ENCODE measurements at places on chromosomes 5 and 9. TPM values are rescaled to one million over a fixed set of nuclear protein-coding genes. Genes with fewer than 3 reads are reported as not detected.
A peak's percentile ranks its signal among the peaks of the same experiment; 100 is the strongest.

- no peak overlapping the region for H3K27ac ChIP-seq
- H3K27me3 ChIP-seq, result no peaks in the 10 kb centered on the region
- H3K4me3 ChIP-seq, result no peak overlapping the region
- H3K4me1 ChIP-seq, result no peaks in the 10 kb centered on the region
- no peak for DNase-seq
Observed at GRCh38 chr9:7079051-7079450, 321.3 kb downstream of the KDM4C start.

DNA sequence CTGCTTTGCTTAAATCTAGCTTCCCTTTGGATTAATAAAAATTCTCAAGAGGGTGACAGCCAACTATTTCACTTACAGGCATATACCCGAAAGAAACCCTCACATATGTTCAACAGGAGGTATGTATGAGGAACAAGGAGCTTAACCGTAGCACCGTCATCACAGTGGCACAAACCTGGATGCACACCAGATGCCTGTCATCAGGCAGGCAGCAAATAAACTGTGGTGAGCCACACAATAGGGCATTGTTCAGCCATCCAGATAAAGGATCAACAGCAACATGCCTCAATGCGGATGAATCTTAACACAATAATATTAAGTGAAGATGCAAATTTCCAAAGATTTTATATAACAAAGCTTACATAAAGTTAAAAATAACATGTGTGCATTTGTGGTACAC lies 5.5 kb upstream of the TNFSF15 start:
- H3K4me3 ChIP-seq, result no peak overlapping the region
- no peaks in the 10 kb centered on the region for H3K27me3 ChIP-seq
- no peak for DNase-seq
- H3K4me1 ChIP-seq, result peaks cover 10% of the 10 kb centered on the region
- no peak overlapping the region for H3K27ac ChIP-seq

- H3K36me3 ChIP-seq, result no peaks in the 10 kb centered on the region
- H3K27ac ChIP-seq, result no peak overlapping the region
- DNase-seq, result no peak
Observed at GRCh38 chr9:118094387-118094786, 390.2 kb downstream of the TLR4 start.

DNA sequence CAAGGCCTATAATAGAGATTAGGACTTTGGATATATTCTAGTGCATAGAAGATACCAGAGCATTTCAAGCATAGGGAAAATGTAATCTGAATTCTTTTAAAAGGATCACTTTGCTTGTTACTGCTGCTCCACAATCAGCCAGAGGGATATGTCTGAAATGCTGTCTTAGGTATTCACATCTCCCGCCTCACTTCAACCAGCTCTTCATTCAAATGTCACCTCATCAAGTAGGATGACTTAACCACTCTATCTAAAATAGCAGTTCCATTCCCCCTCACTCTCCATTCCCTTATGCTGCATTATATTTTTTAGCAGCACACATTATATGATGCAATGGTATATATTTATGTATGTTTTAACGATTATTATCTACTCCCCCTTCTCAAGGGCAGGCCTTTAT lies 500.3 kb upstream of the GRIA1 start:
- H3K4me3 ChIP-seq, result no peak overlapping the region
- H3K27me3 ChIP-seq, result no peaks in the 10 kb centered on the region
- H3K36me3 ChIP-seq, result no peaks in the 10 kb centered on the region
- no peak for DNase-seq

DNA sequence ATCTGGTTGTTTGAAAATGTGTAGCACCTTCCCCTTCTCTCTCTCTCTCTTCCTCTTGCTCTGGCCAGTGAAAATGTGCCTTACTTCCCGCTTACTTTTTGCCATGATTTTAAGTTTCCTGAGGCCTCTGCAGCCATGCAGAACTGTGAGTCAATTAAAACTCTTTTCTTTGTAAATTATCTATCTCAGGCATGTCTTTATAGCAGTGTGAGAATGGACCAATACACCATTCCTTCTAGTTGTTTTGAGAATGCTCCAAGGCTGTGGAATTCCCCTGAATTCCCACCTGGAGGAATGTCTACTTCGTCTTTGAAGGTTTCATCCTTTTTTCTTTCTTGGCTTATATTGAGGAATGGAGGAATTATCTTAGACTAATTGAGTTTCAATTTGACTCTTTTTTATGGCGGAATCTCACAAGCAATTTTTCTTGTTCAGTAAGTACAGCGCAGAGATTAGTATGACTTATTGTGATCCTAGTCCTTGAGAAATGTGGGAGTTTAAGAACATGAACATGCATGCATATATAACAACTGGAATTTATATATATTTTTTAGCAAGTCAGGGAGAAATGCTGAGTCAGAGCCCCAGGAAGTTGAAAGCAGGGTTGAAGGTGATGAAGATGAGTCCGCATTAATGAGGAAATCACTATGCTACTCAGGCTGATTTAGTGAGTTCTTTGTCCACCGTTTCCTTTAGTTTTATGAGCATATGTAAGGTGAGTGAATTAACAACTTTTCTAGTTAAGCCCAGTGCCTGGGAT lies 488.1 kb upstream of the ADAMTS16 start:
- no peaks in the 10 kb centered on the region for H3K4me1 ChIP-seq
- H3K4me3 ChIP-seq, result no peak overlapping the region
- no peak for DNase-seq

DNA sequence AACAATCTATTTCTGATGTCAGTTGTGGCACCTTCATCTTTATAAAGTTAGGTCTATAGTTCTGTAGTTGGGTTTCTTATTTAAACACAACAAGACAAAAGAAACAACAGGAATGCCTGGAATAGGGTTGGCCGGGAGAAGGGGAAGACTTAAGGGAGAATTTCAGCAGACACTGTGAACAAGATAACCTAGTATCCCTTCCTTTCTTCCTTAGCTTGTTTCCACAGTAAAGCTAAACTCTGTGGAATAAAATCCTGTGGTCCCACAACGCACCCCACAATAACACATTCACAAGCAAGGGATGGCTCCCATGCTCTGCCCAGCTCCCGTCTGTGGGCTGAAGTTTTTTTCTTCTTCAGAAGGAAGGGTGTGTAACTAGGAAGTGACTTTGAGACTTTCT lies 124.9 kb upstream of the SMARCA2 start:
- H3K4me3 ChIP-seq, result no peak overlapping the region
- H3K36me3 ChIP-seq, result no peaks in the 10 kb centered on the region
- no peak overlapping the region for H3K27ac ChIP-seq
- no peaks in the 10 kb centered on the region for H3K27me3 ChIP-seq

- H3K4me1 ChIP-seq, result peaks cover 5% of the 10 kb centered on the region
- H3K27me3 ChIP-seq, result no peaks in the 10 kb centered on the region
- H3K27ac ChIP-seq, result no peak overlapping the region
- no peaks in the 10 kb centered on the region for H3K36me3 ChIP-seq
- H3K4me3 ChIP-seq, result no peak overlapping the region
- DNase-seq, result no peak
Observed at GRCh38 chr9:86355814-86356213, 1.6 kb upstream of the TUT7 start.

DNA sequence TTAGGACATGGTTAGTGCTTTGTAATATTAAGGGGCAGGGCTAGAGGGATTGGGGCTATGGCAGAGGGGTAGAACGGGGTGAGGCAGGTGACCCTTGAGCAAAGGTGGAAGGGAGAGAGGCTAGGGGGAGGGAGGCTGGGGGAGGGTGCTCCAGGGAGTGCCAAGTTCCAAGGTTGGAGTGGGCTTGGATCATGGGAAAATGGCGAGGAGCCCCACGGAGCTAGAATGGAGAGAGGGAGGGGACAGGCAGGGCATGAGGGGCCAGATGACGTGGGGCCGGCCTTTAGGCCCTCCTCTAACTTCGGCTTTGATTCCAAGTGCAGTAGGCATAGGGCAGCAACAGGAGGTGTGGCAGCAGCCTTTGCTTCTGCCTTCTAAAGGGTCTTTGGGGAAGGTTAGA lies 171.8 kb upstream of the PANK3 start:
- no peak overlapping the region for H3K4me3 ChIP-seq
- no peaks in the 10 kb centered on the region for H3K4me1 ChIP-seq
- no peak overlapping the region for H3K27ac ChIP-seq
- no peaks in the 10 kb centered on the region for H3K36me3 ChIP-seq
- DNase-seq, result no peak

- DNase-seq, result no peak
- no peaks in the 10 kb centered on the region for H3K27me3 ChIP-seq
- H3K4me3 ChIP-seq, result peak overlapping the region; percentile 96
Observed at GRCh38 chr5:57171816-57172465, 1.9 kb upstream of the GPBP1 start.

- H3K27ac ChIP-seq, result peak overlapping the region; percentile 25
- H3K4me1 ChIP-seq, result no peaks in the 10 kb centered on the region
- no peak for DNase-seq
- H3K27me3 ChIP-seq, result no peaks in the 10 kb centered on the region
- no peaks in the 10 kb centered on the region for H3K36me3 ChIP-seq
- no peak overlapping the region for H3K4me3 ChIP-seq
Observed at GRCh38 chr5:74275171-74275992, 365.1 kb downstream of the ENC1 start.

- H3K27ac ChIP-seq, result no peak overlapping the region
- H3K27me3 ChIP-seq, result no peaks in the 10 kb centered on the region
Observed at GRCh38 chr9:88390371-88390990, 2.2 kb downstream of the SPIN1 start.

DNA sequence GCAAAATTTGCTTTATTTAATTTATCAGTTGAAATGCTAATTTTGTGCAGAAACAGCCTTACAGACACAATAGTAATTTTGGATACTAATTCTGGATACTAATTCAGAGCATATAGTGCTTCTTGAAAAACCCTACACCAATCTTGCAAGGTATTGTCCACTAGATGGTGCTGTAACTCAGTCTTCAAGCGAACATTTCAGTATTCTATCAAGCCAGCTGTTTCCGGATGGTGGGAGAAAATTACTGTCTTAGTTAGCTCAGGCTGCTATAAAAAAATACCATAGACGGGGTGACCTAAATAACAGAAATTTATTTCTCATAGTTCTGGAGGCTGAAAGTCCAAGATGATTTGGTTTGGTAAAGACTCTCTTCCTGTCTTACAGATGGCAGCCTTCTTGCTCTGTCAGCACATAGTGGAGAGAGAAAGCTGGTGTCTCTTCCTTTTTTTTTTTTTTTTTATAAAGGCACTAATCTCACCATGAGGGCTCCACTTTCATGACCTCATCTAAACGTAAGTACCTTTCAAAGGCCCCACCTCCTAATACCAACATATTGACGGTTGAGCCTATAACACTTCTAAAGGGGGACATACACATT lies 1306.5 kb upstream of the CDH9 start:
- H3K4me1 ChIP-seq, result no peaks in the 10 kb centered on the region
- DNase-seq, result no peak
- no peaks in the 10 kb centered on the region for H3K36me3 ChIP-seq
- no peak overlapping the region for H3K4me3 ChIP-seq
- no peak overlapping the region for H3K27ac ChIP-seq

DNA sequence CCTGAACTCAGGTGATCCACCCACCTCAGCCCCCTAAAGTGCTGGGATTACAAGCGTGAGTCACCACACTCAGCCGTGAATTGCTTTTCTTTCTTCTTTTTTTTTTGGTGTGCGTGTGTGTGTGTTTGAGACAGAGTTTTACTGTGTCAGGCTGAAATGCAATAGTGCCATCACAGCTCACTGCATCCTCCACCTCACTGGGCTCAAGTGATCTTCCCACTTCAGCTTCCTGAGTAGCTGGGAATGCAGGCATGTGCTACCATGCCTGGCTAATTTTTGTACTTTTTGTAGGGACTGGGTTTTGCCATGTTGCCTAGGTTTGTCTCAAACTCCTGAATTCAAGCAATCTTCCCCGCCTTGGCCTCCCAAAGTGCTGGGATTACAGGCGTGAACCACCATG lies 113.7 kb upstream of the HAPLN1 start:
- H3K4me1 ChIP-seq, result no peaks in the 10 kb centered on the region
- H3K4me3 ChIP-seq, result no peak overlapping the region
- no peak overlapping the region for H3K27ac ChIP-seq
- no peak for DNase-seq
- H3K27me3 ChIP-seq, result no peaks in the 10 kb centered on the region

- H3K27me3 ChIP-seq, result no peaks in the 10 kb centered on the region
- DNase-seq, result no peak
- no peaks in the 10 kb centered on the region for H3K36me3 ChIP-seq
- no peaks in the 10 kb centered on the region for H3K4me1 ChIP-seq
- H3K27ac ChIP-seq, result no peak overlapping the region
Observed at GRCh38 chr9:106286249-106286648, 576.7 kb upstream of the ZNF462 start.

DNA sequence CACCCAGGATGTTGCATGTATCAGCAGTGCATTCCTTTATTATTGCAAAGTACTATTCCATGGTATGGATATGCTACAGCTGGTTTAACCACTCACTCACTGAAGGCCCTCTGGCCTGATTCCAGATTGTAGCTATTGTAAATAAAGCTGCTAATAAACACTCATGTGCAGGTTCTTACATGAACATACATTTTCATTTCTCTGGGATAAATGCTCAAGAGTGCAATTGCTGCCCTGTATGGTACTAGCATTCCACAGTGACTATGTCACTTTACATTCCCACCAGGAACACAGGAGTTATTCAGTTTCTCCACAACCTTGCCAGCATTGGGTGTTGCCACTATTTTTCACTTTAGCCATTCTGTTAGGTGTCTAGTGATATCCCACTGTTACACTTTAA lies 267.6 kb downstream of the SPOCK1 start:
- H3K27ac ChIP-seq, result no peak overlapping the region
- H3K36me3 ChIP-seq, result no peaks in the 10 kb centered on the region
- H3K4me1 ChIP-seq, result no peaks in the 10 kb centered on the region
- no peak for DNase-seq
- H3K27me3 ChIP-seq, result no peaks in the 10 kb centered on the region

DNA sequence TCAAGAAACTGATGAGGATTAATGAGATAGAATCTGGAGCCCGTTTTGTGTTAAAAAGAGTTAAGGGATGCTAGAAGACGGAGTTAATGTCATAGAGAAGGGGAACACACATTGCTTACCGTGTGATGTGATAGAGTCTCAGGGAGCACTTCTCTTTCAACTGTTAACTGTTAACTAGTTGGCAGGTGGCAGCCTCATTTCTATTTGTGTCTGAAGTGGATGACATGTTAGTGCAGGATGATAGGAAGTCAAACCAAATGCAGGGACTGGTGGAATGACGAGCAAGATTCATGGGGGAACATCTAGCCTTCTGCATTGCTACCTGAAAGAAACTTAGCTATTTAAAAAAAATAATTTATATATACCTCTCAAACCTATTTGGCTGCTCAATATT lies 222.7 kb downstream of the MAST4 start:
- H3K4me1 ChIP-seq, result no peaks in the 10 kb centered on the region
- DNase-seq, result no peak
- H3K4me3 ChIP-seq, result no peak overlapping the region
- no peaks in the 10 kb centered on the region for H3K36me3 ChIP-seq

GRCh38 chr5:126591549-126591948 lies 3.5 kb downstream of the ALDH7A1 start:
- H3K4me1 ChIP-seq, result peaks cover 5% of the 10 kb centered on the region
- no peaks in the 10 kb centered on the region for H3K27me3 ChIP-seq
- no peak overlapping the region for H3K27ac ChIP-seq
- no peak for DNase-seq

KIF4B gene
- not detected for total RNA-seq

CSF2 gene
- not detected for total RNA-seq

PSMD5 gene
- total RNA-seq, result 46.2 TPM

DDX4 gene
- not detected for total RNA-seq

IFNA21 gene
- total RNA-seq, result not detected

Measured in Peyer's patch (tissue), 4 donors.